ENCODE measurements at places on chromosomes 1 and 21.
A peak's percentile ranks its signal among the peaks of the same experiment; 100 is the strongest.

DNA sequence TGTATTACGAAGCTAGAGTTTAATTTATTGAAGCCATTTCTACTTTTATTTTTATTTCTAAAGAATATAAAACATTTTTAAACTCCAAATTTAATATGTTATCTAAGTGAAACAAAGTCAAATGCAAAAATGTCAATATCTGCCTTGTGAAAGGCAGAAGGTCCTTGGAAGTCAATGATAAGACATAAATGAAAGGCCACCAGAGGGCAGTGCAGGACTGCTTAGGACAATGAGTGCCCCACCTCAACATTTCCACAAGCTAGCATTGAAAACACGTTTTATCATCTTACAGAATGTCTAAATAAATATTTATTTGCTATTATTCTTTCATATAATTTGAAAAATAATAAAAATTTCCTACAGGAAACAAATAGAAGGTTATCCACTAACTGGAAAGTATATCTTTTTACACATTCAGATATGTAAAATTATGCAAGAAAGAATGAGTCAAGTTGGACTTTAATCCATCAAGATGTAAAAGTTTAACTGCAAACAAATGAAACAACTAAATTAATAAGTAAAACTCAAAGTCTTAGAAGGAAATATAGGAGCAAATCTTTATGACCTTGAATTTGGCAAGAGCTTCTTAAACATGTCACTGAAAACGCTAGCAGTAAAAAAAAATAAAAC is 140.1 kb upstream of the FMN2 start:
- DNase-seq, result no peak

GRCh38 chr1:147850737-147851136 is 51.9 kb upstream of the GJA8 start:
- no peak for DNase-seq

DNA sequence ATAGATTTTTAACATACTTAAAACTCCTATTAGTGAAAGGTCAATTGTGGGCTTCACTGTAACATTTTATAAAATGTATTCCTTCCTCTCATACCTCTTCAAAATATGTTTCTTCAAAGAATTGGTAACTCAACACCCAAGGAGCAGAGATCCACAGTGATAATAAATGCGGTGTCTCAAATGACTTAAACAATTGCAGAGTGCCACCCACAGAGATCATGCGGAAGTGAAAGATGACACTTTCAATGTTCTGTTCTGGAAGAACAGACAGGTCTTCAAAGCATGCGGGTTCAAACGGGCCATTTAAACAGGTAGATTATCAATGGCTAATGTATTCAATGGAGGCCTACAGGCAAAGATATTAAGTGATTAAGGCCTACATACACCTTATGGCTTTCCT is 157.0 kb upstream of the GREM2 start:
- no peak for DNase-seq

DNA sequence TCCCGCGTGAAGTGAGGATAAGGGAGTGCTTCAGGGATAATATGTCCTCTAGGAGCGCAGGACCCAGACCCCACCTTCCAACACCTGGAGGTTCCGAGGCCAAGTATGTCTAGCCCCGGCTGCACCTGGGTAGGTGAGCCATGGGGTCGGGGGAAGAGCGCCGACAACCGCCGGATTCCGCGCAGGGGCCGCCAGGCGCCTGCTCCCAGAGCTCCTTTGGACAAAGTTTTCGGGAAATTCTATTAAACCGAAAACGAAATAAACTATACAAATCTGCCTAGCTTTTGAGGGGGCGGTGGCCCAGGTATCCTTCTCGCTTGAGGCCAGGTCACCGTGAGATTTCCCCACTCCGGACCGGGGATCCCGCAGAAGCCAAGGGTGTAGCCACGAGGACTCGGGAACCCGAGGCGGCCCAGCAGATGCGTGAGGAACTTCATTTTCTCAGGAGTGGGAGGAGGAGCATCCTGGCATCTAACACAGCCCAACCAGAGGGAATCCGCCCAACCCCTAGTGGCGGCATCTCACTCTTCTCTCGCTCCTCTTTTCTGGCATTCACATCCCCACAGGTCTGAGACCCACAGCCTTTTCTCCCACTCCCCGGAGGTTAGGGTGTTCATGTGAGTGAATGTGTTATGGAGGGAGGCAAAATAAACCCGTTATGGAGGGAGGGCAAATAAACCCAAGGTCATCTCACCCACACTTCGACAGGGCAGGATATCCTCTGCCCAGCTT is 2.3 kb upstream of the DMRTA2 start:
- DNase-seq, result no peak

DNA sequence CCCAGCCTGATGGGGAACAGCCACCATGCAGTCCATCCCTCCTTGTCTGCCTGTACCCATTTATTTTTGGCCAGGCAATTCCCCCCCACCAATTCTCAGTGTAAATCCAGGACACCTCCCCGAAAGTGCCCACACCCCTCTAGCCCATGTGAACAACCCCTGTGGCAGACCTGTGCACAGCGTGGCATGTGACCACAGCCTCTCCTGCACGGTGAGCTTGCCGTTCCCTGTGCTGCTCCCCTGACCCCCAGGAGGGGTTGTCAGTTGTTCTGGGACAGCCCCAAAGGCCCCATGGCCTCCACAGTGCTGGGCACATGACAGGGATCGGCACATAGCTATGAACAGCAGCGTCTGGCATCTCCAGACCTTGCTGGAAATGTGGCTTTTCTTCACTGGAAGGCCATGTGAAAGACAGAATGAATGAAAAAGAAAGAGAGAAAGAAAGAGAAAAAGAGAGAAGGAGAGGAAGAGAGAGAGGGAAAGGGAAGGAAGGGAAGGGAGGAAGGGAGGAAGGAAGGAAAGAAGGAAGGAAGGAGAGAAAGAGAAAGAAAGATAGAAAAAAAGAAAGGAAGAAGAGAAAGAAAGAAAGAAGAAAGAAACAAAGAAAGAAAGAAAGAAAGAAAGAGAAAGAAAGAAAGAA is 3.9 kb downstream of the CAPN9 start:
- no peak for DNase-seq

DNA sequence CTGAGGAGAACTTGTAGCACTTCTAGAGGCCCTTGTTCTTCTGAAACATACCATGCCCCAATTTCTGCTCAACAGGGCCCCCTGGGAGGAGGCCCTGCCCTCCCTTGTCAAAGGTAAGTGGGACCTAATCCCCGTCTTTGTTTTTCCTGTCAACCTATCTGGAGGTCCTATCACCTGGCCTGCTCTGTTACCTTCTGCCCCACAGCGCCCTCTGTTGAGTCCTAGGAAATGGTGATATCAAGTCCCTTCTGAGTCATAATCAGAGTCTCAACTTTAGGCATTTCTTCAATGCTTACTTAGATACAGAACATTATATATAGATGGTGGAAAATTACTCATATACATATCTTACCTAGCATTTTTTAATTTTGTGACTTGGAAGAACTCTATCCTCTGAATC is 28.2 kb upstream of the FCRL4 start:
- DNase-seq, result peak; percentile 26

DNA sequence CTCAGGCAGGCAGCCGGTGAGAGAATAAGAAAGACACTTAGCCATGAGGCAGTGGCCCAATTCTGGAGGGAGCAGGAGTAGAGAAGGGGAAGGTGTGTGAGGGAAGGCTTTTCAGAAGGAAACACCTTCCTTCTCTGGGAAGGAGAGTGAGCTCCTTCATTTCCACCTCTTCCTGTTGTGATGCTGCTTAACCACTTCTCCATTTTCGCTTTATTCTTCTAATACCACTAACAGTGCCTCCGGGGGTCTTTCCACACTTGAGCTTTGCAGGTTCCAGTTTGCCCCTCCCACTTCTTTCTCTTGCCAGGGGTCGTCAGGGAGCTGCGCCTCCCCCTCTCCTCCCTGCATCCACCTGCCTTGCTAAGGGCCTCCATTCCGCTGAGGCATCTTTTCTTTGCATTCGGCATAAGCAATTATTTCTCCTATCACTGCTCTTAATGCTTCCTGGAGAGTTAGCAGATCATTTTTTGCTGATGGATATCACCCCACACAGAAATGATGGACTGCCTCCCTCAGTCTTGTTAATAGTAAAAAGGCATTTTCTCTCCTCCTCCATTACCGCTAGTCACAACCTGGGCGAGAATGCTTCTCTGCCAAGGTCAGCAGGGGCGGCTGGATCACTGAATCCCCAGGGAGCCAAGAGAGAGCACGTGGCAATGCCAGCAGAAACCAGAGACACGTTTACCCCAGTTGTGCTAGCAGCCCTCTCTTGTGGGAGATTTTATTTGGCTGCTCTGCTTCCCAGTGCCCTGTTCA is 74.8 kb downstream of the ELAVL4 start:
- DNase-seq, result no peak

DNA sequence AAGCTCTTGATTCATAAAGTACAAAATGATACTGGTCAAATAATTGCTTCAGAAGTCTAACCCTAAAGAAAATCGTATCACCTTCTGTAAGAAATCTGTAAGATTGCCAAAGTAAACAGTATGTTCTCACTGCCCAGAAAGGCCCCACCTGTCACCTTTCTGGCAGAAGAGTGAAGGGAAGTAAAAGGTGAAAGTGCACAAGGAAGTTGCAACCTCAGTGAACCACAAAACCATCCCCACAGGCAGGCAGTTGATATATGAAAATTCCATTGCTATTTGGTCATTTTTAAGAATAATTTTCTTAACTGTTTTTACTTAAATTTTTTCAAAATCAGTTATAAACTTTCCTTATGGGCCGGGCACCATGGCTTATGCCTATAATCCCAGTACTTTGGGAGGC is 48.5 kb upstream of the FBXO28 start:
- no peak for DNase-seq

DNA sequence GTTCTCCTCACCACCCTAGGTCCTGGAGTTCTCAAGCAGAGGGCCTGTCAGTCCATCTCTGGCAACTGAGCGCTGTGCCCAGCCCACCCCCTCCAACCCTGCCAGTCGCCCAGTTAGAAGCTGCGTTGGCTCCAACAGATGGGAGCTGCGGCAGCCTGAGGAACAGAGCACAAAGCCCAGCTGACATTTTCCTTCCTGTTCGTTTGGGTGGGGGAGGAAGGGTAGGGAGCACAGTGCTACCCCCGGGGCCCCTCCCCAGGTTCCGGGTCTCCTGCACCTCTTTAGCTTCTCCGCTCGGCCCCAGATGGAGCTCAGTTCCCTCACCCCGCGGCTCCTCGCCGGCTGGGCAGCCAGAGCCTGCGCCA is 1.4 kb downstream of the LRRN2 start:
- DNase-seq, result no peak

- DNase-seq, result no peak
These were observed 2.5 kb downstream of the GPR3 start for GRCh38 chr1:27394925-27395324.

- DNase-seq, result no peak
These were observed 14.4 kb downstream of the LMNA start for GRCh38 chr1:156128654-156129597.

DNA sequence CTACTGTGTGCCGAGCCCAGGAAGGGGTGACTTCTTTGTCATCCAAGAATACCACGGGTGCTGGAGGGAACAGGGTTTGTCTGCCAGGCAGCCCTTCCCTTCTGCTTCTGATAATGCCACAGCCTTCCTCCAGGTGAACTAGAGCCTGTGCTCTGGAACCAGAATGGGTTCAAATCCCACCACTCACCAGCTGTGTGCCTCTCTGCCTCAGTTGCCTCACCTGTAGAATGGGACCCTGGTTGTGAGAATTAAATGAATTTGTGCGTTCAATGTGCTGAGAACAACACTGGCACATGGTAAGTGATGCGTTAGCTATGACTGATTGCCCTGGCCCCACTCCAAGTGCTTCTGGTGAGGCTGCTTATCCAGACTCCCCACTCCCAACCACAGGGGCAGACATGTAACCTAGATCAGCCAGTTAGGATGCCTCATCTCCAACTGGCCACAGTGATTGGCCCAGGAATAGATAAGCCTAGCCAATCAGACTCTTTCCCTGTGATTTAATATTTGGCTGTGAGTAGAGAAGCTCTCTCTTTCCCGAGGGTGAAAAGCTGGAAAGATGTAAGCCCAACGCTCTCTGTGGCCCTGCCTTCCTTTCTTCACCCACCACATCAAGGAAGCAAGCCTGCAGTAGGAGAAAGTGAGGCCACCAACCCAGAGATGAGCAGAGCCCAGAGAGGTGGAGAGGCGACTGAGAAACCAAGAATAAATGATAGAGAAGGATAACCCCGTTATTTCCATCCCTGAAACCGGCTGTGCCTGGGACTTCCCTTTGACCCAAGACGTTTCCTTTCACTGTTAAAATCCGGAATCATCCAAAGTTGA is 20.8 kb upstream of the LAPTM5 start:
- DNase-seq, result no peak
